RPMI8226 (cell line): ENCODE measurements at places on chromosomes 4 and X.

DNA sequence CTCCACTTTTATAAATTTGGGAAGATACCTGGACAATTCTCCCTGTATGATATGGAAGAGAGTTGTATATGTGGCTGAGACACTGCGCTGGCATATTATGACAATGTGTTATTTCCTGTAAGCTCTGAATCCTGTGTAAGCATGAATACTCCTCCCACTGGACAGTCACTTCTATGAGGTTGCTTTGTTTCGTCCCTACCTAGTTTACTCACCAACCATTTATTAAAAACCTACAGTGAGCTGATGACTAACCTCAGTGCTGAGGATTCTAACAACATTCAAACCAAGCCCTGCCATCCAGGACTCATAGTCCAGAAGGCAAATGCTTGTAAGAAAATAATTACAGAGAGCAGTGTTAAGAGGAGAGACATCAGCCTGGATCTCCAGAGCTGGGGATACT, 1632.9 kb upstream of the TENM3 start:
- no peak for DNase-seq

GRCh38 chr4:94590493-94590892, 138.8 kb downstream of the PDLIM5 start:
- DNase-seq, result no peak

GRCh38 chr4:106496061-106496460, 127.5 kb upstream of the GIMD1 start:
- DNase-seq, result no peak

DNA sequence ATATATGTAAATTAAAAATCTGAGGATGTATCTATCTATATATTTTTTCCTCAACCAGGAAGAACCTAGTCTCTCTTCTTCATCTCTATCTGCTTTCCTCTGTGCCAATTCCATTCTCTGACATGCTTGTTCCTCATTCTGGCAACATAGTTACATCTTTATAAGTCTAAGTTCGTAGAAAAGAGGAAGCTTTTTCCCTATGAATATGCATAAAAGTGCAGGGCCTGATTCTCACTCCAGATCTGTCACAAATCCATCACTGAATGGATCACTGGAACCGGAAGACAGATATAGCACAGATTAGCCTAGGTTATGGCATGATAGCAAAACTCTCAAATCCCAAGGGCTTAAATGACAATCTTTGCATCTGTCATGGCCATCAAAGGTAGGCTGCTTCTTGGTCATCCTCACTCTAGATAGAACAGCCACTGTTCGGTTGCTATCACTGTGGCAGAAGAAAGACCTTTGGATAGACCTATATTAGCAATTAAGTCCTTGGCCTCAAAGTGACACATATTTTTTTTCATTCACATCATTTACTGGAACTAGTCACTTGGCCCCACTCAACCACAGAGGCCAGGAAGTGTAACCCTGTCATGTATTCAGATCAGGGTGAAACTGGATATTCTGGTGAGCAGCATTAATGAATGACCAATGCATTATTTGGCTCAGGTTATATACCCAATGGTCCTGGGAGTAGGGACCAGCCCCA, 22.2 kb downstream of the DTHD1 start:
- no peak for DNase-seq

DNA sequence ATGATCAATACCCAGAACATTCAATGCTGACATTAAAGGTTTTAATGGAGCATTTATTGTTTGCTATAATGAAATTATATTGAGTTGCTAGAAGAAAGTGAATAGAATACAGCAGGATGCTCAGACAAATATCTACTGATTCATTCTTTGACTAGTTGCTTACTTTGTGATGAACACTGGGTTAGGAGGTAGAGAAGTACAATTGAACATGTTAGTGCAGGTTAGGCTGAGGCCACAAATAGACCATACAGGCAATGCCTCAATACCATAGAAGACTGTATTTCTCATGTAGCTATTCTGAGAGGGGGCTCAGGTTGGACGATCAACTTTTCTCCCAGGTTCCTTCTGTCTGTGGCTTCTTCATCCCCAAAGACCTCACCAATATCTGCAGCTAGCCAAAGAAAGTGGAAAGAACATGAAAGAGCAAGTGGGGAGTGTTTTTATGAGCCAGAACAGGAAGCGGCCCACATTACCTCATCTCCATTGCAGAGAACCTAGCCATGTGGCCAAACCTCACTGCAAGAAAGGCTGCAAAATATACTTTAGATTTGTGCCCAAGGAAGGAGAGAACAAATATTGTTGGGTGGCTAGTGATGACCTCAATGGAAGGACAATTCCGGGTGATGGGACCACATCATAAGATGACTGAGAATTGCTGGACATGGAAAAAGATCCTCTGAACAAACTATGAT, 180.3 kb upstream of the GATB start:
- no peak for DNase-seq
